GM12891 (cell line): ENCODE measurements at places on chromosomes 3 and 15.

DNA sequence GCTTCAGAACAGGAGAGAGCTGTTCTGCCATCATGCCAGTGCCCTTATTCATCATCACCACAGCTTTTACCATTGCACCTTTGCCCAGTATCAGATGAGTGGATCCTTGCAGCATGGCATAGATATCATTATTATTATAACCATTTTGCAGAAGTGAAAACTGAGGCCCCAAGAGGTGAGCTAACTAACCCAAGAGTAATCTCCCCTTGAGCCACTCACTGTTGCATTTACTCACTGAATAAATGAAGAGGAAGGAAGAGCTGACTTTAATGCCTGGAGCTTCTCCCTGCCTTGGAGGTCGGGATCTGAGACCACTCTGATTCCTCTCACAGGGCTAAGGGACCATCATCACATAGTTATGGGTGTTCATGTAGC is 32.0 kb downstream of the HRH1 start:
- DNase-seq = no peak

DNA sequence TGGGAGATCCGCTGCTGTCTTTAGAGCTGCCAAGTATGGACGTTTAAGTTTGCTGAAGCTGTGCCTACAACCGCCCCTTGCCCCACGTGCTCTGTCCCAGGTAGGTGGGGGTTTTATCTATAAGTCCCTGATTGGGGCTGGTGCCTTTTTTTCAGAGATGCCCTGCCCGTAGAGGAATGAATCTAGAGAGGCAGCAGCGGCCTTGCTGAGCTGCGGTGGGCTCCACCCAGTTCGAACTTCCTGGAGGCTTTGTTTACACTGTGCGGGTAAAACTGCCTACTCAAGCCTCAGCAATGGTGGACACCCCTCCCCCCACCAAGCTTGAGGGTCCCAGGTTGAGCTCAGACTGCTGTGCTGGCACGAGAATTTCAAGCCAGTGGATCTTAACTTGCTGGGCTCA is 83.4 kb upstream of the FGF7 start:
- DNase-seq = no peak

- no peak for DNase-seq
These were observed 14.6 kb upstream of the LMOD3 start for GRCh38 chr3:69137005-69137404.

DNA sequence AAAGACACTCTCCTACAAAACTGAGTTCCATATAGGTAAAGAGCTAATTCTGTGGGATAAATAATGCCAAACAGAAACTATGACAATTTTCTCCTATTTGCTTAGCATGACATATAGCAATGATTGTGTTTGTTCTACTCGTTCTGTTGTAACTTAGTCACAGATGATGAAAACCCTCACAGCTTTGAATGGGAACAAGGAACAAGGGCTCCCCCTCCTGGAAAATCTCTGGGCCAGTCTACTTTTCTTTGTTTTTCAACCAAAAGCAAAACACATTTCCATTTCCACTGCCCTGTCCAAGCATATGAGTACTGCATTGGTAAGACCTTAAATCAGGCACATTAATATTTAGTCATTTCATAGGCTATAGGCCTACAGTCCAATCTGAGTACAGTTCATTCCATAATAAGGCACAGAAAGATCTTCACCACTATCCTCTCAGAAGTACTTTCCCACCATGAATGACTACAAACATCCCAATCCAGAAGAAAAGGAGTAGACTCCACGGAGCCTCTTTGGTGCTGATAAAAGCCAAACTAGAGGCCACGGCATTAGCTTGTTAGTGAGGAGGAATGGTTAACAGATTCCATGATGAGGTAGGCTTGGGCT is 67.1 kb downstream of the ATP8B4 start:
- no peak for DNase-seq

DNA sequence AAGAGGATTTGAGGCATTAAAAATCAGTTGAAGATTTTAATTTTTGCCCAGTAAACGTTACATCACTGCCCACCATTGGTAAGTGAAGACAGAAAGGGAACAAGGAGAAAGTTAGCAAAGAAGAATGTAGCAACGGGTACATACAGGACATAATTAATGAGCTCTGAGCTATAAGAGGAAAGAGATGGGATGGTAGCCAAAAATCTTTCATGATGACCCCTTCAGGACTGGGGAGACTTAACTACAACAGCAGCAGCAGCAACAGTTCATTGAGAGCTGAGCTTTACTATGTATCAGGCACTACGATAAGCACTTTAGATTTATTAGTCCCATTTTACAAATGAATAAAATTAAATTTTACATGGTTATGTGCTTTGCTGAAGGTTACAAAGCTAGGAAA is 18.4 kb downstream of the EMC4 start:
- DNase-seq = no peak

DNA sequence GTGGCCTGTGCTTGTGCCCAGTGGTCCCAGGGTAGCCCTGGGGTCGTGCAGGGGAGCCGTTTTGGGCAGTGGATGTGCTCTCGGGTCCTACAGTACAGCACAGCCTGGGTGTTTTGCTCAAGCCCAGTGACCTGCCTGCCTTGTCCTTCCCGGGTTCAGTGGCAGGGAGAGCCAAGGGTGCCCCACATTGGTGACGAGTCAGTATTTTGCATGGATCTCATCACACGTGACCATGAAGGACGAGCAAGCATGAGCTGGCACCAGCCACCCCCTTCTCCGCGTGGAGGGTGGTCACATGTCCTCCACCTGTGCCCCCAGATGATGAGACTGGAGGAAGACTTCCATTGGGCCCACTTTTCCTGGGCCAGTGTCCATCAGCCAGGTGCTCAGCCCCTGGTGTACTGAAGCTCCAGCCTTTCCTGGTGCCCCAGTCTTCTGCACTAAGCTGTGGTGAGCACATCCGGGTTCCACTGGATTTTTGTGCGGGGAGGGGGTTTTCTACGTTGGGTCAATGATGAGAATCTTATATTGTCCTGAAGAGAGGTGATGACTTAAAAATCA is 197.5 kb downstream of the UBE3A start:
- DNase-seq = no peak

- no peak for DNase-seq
These were observed 6.7 kb downstream of the BCL2L10 start for GRCh38 chr15:52105846-52106245.

- no peak for DNase-seq
These were observed 2.0 kb downstream of the MECOM start for GRCh38 chr3:169661361-169662131.

GRCh38 chr15:40332113-40332781 is 8.5 kb downstream of the CCDC9B start:
- DNase-seq = no peak

DNA sequence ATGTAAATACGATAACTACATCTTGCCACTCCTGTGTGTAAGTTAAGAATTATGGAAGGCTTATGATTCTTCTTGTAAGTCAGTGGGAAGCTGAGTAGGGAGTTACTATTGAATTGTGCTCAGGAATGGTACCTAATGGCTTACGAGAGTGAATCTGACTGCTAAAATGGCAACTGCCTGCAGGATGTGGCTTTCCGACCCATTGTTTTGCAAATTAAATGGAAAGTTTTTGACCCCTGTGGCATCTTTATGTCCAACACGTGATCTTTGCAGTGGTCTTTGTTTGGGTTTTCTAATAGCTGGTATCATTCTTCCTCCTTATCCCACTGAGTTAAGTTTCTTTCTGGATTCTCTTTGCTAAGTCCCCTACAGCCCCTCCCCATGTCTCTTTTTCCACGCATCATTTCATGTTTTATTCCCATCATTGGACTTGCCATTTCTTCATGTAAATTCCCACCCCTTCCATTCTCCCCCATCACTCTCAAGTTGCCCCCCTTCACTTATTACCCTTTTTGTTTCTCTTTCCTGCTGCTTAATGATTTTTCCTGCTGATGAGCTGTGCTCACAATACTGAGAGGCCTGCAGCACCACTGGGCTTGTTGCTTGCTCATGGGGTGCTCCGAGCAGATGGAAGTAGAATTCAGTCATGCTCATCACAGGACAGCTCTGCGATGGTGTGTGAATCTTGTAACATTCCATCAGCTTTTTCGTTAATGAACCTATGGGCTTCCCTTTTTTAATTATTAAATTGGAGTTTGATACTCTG is 428.2 kb upstream of the IL12A start:
- no peak for DNase-seq

DNA sequence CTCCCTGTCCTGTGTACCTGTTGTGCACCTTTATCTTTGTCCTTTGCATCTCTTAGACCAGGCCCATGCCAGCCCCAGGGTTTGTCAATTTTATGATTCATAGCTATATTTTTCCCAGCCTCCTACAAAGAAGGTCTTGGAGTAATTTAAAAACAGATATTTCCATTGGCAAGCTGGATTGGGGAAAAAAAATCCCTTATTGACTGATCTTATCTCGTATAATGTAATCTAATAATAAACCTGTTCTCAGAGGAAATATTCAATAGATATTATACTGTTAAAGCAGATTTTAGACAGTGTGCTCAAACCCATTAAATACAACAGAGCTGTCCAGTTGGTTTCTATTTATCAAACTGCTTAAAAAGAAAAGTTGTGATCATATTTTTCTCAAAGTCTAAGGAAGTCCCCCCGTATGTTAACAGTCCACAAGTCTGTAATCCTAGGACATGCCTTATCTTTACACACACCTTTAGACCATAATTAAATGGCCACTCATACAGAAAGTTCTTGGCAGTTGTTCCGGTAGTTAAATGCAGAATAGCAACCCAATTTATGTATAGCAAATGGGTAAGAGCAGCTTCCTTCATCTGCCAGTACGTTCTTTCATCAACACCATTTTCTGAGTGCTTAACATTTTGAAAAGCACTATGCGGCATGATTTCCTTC is 700.9 kb upstream of the NR2F2 start:
- no peak for DNase-seq

DNA sequence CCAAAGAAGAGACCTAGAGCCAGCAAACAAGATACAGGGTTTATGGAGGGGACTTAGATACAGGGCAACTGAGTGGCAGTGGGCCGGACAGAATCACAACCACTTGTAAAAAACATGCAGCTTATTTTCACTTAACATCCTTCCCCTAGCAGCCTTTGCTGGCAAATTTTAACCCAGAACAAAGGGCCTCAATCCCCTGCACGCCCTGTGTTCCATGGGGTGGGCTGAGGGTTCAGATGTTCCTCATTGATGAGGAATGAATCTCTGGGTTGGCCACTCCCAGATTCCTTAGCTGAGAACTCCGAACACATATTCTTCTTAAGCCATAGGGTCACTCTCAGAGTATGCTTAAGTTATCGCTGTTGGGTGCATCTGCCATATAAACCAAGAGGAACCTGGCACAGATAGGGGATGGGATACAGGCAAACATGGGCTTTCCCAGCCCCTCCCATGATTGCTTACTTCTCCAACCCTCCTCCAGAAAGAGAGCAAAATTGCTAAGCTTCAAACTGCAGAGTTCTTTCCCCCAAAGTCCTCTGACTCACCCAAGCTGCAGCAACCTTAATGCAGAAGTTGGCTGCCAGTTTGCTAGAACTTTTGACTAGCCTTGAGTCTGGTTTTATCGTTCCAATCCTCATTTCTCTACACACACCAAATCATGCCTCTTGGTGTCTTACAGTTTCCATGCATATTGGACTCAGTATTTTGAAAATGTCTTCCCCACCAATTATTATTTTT is 146.9 kb downstream of the CD47 start:
- DNase-seq = no peak

- DNase-seq = no peak
These were observed 250.2 kb upstream of the MME start for GRCh38 chr3:154829929-154830328.

- DNase-seq = no peak
These were observed 64.6 kb upstream of the GALNT15 start for GRCh38 chr3:16109929-16110328.

- no peak for DNase-seq
These were observed 22.7 kb downstream of the ACAA1 start for GRCh38 chr3:38114052-38114874.

DNA sequence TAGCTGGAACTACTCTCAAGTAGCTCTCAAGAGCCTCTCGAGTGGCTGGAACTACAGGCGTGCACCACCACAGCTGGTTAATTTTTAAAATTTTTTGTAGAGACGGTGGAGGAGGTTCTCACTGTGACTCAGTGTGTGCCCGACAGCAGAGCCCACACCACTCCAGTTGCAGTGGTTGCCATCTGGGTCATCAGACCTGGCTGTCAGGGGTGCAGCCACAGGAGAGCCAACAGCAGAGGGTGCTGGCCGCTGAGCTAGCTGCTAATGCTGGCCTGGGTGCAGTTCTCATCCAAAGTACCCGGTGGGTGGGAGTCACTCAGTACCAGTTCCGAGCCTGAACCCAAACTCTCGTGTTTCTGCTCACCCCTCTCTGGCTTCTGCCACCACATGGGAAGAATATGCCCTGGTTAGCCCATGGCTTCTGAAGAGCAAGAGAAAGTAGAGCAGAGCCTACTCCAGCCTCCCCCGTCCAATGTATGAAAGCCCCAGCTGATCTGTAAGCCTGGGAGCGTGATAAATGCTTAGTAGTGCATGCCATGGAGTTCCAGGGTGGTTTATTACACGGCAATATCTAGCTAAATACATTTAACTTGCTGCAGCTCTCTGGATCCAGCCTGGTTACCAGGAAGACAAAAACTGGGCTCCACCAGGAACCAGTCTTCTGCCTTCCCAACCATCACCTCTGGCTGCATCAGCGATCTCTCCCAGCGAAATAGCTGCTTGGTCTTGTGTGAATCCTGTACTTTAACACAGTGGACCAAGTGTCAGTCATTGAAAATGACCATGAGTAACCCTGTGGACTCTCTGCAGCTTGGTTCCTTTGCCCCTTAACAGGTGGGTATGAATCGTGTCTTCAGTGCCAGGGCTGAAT is 17.1 kb downstream of the UMPS start:
- no peak for DNase-seq

- DNase-seq = no peak
These were observed 318.7 kb upstream of the C2CD4B start for GRCh38 chr15:62483814-62484213.

GRCh38 chr15:88491158-88491557 is 23.6 kb downstream of the MRPS11 start:
- no peak for DNase-seq

DNA sequence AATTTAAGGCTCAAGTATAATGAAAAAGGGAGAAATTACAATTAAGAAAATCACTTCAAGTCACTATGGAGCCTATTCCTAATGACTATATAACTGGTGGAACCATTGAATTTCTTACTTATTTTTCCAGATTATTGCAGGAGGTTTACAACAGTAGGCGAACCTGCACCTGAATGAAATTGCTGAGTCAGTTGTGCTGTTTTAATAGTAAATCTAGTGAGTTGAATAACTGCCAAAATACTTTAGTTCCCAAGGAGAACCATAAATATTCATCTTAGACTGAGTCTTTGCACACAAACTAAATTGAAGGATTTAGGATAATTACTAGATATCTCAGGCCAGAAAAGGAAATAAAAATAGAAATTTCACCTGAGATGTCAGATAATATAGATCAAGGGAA is 1052.8 kb downstream of the NAALADL2 start:
- no peak for DNase-seq

- no peak for DNase-seq
These were observed 166.8 kb upstream of the COL8A1 start for GRCh38 chr3:99471353-99472323.

- no peak for DNase-seq
These were observed 19.0 kb upstream of the TRAK1 start for GRCh38 chr3:42071904-42072812.

DNA sequence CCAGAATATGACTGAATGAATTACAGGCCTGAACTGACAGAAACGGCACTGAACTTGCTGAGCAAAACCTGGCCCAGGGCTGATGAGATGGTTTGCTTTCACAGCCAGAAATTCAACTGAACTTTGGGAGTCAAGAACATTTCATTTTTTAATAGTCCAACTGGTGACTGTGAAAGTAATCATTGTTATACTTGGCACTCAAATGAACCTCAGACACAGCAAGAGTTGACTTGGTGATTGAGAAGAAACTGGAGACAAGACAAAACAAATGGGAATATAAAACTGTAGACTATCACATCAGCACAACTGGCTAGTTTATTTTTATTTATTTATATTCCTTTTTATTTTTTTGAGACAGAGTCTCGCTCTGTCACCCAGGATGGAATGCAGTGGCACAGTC is 858.9 kb upstream of the CFAP20DC start:
- DNase-seq = no peak
